ENCODE measurements at places on chromosomes 2 and 18.

- DNase-seq: no peak
Observed at GRCh38 chr2:226154610-226155009, 645.0 kb downstream of the IRS1 start.

DNA sequence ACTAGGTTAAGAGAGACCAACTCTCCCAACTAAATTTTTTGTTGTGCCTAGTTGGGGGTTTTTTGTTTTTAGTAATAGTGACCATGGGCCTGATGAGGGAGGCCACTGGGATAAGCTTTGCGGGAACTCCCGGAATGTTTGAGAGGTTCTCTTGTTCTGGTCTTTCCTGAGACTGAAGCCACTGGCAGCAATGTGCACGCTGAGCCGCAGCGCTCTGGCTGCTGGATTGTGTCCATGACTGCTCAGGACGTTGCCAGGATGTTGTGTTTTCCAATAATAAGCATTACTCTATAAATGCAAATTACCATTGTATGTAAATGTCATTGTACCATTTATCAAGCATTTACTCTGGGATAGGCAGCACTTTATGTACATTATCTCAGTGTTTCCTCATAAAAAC is 126.1 kb downstream of the GALNT1 start:
- DNase-seq: no peak

GRCh38 chr18:45974088-45974536 is 7.0 kb upstream of the EPG5 start:
- DNase-seq: no peak

DNA sequence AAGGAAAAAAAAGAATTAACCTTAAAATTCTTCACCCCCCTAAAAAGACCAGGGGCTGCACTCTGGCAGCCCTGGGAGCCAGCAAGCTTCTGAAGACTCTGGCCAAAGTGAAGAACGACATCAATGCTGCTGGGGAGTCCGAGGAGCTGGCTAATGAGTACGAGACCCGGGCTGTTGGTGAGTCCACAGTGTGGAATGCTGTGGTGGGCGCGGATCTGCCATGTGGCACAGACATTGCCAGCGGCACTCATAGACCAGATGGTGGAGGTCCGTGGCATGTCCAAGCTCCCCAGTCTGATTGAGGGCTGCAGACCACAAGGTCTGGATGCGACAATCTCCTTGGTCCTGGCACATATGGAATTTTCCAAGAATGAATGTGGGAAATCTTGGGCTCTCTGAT is 47.4 kb downstream of the TRPM8 start:
- DNase-seq: no peak

DNA sequence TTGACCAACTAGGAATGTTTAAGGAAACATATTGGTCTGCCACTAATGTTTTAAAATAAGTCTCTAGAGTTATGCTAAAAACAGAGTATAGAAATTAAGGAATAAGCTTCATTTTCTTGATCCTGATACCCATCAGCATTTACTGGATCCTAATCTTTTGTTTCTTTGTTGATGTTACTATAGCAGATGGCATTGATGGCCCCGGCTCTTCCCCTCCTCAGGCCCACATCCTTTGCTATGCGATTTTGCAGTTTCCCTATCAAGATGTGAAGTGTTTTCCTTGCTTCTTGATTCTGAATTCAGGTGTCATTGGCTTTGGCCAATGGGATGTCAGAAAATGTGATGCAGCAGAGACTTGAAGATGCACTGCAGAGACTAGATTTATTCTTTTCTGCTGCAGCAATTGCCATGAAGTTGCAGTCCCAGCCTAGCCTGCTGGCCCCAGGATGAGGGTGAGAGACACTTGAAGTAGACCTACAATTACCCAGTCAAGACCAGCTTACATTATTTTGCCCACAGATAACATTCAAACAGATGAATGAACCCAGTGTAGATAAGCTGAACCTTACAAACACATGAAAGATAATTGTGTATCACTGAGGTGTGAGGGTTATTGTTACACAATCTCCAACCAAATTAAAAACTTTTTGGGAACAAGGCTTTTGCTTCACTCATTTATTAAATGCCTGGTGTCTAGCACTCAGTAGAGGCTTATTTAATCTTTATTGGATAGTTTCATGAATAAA is 115.2 kb upstream of the ITGA4 start:
- no peak for DNase-seq

DNA sequence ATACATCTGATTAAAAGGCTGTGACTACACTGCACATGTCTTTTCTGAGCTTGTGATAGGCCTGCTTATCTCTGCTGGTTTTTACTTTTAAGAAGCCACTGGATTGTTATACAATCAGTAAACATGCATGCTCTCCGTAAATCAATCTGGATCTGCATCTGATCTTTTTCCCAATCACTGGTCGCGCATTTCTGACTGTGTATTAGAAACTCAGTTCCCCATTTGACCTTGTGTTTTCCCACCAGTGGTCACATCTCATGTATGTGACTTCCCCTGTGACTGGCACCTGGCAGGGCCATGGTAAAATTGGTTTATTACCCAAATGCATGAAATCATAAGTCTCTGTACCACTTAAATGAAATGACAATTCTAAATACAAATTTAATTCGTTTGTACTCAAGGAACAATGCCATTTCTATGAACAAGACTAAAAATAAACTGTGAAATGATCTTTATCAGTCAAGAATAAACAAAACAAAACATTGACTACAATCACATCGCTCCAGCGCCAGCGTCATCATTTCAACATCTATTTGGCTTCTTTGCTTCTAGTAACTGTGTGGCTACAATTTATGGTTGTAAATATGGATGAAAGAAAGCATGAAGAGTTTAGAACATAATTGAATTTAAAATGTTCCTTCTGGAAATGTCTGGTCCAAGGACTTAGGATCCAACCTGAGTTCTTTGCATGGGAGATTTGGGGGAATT is 396.6 kb upstream of the TRIB2 start:
- DNase-seq: no peak

- peak; percentile 12 for DNase-seq
Observed at GRCh38 chr2:128797937-128798336, 479.3 kb upstream of the HS6ST1 start.

- DNase-seq: no peak
Observed at GRCh38 chr2:226875438-226876225, 39.8 kb downstream of the RHBDD1 start.
